CMK (cell line): ENCODE measurements at places on chromosomes 6 and 20.

GRCh38 chr6:157063923-157064322, 259.4 kb downstream of the TMEM242 start:
- DNase-seq = no peak

- no peak for DNase-seq
Measured at GRCh38 chr6:169145991-169146501, 107.6 kb downstream of the THBS2 start.

- DNase-seq = peak; percentile 88
Measured at GRCh38 chr20:5168651-5169396, 42.0 kb downstream of the CDS2 start.

DNA sequence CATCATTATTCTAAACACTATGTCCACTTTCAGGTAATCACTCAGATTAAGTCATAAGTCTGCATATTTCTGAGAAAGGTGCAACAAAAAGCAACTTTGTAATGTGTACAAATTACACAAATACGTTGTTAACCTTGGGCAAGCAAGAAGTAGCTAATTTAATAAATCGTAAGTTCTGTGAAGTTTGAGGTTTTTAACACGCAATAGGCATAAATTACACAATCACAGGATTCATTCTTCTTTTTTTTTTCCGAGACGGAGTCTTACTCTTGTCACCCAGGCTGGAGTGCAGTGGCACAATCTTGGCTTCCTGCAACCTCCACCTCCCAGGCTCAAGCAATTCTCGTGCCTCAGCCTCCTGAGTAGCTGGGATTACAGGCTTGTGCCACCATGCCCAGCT, 57.2 kb upstream of the F13A1 start:
- no peak for DNase-seq

GRCh38 chr6:90860822-90861601, 274.1 kb upstream of the MAP3K7 start:
- DNase-seq = no peak

GRCh38 chr6:139030228-139030963, 1.9 kb downstream of the ABRACL start:
- no peak for DNase-seq
